ENCODE measurements at places on chromosomes 11 and 22.

DNA sequence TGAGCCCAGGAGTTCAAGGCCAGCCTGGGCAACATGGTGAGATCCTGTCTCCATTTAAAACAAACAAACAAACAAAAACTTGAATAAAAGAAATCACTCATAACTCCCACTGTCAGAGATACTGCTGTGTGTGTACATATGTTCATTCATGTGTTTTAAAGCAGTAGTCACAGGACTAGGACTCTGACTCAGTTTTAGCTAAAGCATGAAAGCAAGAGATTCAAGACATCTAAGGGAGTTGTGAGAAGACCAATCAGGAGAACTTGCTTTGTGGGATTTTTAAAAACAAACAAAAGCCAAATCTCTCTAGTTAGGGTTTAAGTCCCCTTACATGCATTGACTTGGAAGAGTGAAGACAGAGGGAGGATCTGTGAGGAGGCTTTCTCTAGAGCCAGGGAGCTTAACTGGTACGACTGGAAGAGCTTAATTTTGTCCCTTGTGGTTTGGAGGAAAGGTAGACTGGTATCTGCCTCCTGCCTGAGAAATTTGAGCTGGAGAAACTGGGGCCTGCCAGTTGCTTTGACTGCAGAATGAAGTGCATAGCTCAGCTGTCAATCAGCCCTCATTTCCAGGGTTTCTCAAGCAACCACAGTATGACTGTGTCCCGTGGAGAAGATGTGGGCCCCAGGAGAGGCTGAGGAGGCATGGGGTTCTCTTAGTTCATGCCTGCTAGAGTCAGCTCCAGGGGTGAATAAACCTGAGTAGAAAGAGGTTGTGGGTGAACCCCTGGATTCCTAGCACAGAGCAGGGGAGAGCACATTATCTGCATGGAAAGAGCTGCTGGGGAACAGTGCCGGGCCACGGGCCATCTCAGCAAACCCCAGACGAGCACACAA is 30.6 kb downstream of the EXPH5 start:
- DNase-seq, result no peak

DNA sequence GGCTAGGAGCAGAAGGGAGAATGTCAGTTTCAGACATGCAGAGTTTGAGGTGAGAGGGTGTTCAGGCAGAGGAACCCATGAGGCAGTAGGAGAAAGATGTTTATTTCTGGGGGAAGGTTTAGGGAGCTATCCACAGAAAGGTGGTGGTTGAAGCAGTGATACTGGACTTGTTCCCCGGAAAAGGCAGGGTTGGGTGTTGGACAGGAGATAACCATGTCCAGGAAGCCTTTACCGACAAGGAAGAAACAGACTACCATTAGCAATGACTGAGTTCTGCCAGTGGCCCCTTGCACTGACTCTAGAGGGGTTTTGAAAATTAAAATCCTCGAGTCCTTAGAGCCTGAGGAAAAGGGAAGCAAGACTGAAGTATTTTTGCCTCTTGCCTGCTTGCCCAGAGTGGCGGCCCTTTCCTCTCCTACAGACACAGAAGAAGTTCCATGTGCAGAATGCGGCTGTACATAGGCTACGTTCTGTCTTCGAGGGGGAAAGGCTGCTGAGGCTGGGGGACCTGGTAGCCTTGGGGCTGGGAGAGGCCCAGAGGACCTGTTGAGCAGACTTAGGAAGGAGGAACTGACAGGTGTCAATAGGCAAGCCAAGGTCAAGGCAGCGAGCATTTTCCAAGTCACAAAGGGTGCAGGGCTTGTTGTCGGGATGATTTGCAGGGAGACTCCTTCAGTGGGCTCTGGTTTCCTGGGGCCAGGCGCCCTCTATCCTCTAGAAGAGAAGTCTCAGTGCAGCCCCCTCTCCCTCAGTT is 146.7 kb downstream of the LDLRAD3 start:
- DNase-seq, result no peak

DNA sequence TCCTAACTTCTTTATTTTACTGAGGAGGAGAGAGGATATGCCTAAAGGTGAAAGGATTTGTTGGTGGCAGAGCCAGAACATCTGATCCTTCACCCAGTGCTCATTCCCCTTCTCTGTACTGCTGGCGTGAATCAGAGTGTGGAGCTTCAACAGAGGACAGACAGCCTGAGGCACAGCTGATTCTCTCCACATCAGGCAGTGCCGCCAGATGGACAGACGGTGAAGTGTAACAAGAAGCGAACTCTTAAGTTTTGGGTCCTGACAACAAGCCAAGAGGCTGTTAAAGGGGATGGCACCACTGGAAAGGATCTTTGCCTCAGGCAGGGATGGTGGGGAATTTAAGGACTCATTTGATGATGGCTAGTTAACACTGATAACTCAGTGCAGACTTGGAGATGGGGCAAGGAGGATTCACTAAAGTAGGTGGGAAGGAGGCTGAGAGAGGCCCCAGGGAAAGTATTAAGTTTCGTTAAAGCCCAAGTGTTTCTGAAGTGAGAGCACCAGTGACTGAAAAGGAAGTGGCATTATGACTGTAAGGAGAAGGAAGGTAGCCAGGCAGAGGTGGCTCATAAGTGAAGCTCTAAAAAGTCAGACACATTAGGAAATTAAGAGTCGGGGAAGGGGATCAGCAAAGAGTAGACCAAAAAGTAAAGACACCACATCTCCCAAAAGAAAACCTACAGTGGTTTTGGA is 81.3 kb downstream of the CLPB start:
- DNase-seq, result peak; percentile 82

DNA sequence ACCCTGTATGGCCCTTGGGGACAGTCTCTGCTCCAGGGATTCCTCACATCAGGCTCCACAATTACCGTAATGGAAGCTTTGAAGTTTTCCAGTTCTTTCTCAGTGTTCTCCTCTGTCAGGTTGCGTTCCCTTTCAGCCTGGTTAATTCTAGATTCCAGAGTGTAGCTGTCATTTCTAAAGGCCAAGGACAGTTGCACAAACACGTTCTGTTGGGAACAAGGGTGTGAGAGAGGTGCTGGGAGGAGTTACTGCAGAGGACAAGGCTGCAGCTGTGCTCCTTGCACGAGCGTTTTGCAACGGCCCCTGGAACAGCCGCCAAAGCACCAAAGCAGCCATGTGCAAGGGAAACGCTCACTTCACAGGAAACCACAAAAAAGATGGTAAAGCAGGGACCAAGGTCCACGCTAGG is 35.9 kb upstream of the LYVE1 start:
- peak; percentile 67 for DNase-seq

GRCh38 chr11:34165786-34166555 is 60.5 kb downstream of the NAT10 start:
- peak; percentile 24 for DNase-seq

- DNase-seq, result peak; percentile 51
Observed at GRCh38 chr11:7251836-7252682, at the start of gene SYT9. TSS of gene SYT9 (plus strand) at chr11:7251904. CDS start at chr11:7252187, 283 bp downstream.

GRCh38 chr22:45980268-45980570 is 3.3 kb upstream of the WNT7B start:
- DNase-seq, result no peak

GRCh38 chr11:6911948-6912347 is 8.9 kb upstream of the OR2D3 start:
- DNase-seq, result no peak

- peak; percentile 74 for DNase-seq
Observed at GRCh38 chr11:94593030-94593429, 25.9 kb downstream of the PIWIL4 start.

DNA sequence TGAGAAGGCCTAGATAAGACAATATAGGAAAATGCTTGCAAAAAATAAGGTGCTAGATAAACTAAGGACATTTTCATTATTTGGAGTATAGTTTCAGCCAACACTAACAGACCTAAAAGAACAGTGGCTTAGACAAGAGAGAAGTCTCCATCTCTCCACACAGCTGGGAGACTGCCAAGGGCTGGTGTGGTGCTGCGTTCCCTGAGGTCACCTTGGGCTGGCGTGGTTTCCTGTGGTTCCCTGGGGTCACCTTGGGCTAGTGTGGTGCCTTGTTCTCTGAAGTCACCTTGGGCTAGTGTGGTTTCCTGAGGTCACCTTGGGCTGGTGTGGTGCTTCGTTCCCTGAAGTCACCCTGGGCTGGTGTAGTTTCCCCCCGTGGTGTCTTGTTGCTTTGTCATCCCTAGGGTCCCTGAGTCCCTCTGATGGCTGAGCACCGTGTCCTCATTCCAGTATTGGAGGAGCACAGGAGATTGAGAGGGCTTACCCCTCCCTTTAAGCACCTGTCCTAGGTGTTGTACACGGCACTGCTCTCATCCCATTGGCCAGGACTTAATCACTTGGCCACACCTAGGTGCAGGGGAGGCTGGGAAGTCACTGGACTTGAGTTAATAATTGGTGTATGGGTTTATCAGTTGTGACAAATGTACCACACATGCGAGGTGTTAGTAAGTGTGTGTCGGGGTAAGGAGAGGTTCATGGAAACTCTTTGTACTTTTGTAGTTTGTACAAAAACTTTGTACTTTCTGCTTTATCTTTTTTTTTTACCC is 14.9 kb downstream of the SAMM50 start:
- DNase-seq, result no peak

DNA sequence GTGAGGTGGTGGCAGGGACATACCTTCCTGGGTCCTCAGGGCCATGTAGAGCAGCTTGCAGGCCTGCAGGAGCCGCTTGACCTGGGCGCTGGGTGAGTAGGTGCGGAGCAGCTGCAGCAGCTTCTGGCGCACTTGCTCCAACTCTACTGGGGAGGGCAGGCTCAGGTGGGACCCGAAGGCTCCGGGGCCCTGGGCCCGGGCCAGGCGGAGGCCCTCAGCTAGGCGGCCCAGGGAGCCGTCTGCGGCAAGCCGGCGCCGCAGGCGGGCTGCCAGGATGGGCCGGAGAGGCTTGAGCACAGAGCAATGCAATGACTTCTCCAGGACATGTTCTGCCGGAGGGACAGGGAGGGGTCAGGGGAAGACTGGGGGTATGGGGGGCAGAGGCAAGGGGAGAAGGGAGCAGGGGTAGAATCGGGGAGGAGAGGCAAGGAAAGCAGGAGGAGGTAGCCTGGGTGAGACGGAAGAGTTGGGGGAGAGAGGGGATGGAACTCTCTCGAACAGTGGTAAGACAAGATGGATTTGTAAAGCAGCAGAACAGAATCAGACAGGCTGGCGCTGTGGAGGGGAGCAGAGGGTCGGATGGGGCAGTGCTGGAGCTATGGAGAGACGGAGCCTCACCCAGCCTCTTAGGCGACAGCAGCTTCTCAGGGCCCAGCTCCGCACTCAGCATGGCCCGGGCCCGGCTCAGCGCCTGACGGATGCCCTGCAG is 2.2 kb downstream of the RIN1 start:
- no peak for DNase-seq

DNA sequence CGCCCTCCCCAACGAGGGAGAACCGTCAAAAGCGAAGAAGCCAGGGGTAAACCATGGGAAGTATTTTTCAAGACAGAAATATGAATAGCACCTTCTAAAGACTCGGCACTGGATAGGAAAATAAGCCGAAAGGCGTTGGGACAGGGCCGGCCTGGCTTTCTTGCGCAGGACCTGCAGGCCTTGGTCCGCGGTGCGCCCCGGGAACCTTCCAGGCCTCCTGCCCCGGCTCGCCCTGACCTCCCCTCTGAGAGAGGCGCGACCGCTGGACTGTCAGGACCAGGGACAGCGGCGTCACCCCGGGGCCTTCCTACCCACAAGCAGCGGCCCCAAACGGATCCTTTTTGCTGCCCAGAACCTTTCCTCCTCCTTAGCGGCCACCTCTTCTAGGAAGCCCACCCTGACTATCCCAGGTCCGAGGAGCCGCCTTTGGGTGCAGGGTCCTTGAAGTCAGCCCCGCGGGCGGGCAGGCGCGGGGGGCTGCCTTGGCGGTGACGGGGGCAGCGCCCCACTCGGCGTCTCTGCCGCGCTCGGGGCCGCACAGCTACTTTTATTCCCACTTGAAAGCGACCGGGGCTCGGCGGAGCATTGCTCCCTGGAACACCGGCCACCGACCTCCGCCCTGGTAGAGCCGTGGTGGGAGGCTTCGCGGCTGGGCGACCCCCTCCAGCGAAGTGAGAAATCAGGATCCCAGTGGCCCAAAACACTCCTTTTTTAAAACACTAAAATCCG is 650 bp upstream of the MAPK11 start:
- peak; percentile 72 for DNase-seq

- DNase-seq, result no peak
Observed at GRCh38 chr11:13486926-13487660, 8.7 kb downstream of the PTH start.

GRCh38 chr11:76728227-76728626 is 54.9 kb upstream of the TSKU start:
- no peak for DNase-seq

- DNase-seq, result no peak
Observed at GRCh38 chr22:41229215-41229614, 11.5 kb downstream of the CHADL start.

DNA sequence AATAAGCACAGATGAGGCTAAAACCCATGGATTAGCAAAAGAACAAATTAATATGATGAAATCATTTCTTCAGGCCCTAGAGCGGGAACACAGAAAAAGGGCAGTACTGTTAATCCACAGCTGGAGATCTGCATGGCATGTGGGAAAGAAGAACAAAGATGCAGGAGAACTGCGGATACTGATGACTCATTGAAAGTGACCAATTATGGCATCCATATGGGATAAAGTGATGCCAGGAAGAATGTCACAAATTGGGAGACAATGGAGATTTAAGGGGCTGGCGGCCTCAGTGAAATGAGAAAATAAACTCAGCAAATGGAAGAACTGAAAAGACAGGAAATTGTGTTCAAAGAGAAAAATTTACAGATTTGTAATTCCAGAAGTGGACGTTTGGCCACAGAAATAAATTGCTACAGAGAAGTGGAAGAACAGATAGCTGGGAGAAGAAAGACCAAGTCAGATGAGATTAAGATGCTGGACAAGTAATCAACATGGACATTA is 39.4 kb downstream of the SIK3 start:
- peak; percentile 76 for DNase-seq

- DNase-seq, result no peak
Observed at GRCh38 chr22:36976606-36977005, 42.6 kb downstream of the TST start.

DNA sequence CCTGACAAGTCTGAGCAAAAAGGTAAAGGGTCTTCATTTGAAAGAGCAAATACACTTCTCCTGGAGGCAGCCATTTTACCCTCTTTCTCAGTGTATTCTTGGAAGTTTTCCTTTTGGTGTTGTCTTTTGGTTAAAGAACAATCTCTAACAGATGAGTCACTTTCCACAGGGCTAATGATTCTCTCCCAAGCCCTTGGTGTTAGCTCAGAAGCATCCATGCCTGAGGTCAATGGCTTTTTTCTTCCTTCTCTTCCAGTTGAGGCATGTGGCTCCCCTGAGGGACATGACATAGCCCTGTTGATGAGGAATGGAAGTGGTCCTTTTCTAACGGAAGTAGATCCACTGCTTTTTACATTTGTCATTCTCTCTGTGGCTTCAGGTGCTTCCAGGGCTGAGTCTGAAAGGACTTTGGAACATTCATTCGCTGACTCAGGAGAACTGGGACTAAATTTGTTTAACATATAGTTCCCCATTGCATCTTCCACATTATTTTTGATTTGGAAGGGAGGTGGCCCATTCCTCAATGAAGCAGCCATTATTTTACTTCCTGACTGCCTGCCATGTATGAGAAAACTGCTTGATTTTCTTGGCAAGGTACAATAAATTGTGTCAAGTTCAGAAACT is 13.8 kb upstream of the POGLUT3 start:
- DNase-seq, result peak; percentile 78

- no peak for DNase-seq
Observed at GRCh38 chr11:81301166-81301830, 1432.4 kb downstream of the FAM181B start.

All from AG08395 (cell line).